ENCODE measurements at places on chromosomes 16 and 17.

- no peak for DNase-seq
These were observed 254.5 kb upstream of the CACNG5 start for GRCh38 chr17:66580184-66580955.

- DNase-seq, result no peak
These were observed 1.4 kb upstream of the TSPOAP1 start for GRCh38 chr17:58329810-58330537.

DNA sequence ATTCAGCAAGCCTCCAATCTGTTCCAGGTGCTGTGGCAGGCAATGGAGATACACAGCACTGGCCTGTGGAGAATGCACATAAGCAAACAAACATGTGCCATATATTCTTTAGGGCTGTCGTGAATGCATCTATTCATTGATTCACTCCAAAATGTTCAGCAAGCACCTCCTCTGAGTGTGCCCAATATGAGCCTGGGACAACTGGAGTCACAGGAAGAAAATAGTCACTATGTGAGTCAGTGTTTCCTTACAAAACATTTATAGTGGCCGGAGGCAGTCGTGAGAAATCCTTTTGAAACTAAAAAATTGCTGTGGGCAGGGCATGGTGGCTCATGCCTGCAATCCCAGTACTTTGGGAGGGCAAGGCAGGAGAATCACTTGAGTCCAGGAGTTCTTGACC lies 310.1 kb downstream of the CA10 start:
- no peak for DNase-seq

DNA sequence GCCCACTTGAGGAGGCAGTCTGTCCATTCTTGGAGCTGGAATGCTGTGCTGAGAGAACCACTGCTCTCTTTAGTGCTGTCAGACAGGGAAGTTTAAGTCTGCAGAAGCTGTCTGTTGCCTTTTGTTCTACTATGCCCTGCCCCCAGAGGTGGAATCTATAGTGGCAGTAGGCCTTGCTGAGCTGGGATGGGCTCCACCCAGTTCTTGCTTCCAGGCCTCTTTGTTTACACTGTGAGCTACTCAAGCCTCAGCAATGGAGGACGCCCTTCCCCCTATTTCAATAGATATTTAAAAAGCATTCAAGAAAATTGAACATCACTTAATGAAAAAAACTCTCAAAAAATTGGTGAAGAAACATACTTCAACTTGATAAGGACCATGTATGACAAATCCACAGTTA lies 313.5 kb downstream of the PHKB start:
- no peak for DNase-seq

GRCh38 chr17:17789828-17790636 lies 46.8 kb downstream of the SREBF1 start:
- DNase-seq, result no peak

GRCh38 chr17:73100363-73100762 lies 7.9 kb upstream of the SLC39A11 start:
- no peak for DNase-seq

GRCh38 chr16:28573738-28574718 lies 20.3 kb downstream of the SGF29 start:
- no peak for DNase-seq

DNA sequence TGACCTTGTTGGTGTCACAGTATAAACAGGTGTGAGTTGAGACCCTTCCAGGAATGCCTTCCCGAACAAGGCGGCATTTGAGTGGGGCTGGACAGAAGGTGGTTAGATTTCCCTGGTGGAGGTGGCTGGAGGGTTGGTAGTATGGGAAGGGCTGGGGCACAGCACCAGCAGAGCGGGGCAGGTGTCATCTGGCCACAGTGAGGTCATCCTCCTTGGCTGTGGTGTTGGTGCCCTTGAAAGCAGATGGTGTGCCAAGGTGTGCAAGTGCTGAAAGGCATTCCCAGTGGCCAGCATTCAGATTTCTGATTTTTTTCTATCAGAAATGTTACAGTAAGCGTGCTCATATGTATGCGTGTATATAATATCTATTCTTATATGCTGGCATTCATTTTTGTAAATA lies 126.6 kb downstream of the LAT start:
- DNase-seq, result no peak

- no peak for DNase-seq
These were observed 24.2 kb upstream of the MPRIP start for GRCh38 chr17:17018021-17018441.

- no peak for DNase-seq
These were observed 16.4 kb downstream of the KRT23 start for GRCh38 chr17:40921026-40921425.

- DNase-seq, result peak; percentile 86
These were observed 5.9 kb upstream of the CD68 start for GRCh38 chr17:7573324-7574080.

DNA sequence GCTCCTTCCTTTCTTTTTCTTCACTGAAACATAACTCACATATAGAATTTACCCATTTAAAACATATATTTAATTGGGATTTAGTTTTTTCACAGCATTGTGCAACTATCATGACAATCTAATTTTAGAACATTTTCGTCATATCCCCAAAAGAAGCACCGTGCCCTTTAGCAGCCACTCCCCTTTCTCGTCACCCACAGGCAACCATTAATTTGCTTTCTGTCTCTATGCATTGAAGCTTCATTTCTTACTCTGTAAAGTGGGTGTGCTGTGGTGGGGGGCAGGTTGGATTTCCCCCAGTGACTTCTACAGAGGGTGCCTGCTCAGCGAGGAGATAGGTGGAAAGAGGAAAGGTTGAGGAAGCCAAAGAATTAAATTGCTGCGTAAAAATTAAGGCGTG lies 35.8 kb downstream of the MRC2 start:
- DNase-seq, result no peak
